A549 treated with Mapracorat at 1 μM for 4 hours (cell line): ENCODE measurements at places on chromosomes 5 and 9. TPM values are rescaled to one million over a fixed set of nuclear protein-coding genes. Genes with fewer than 3 reads are reported as not detected.

SYNPO gene
- total RNA-seq, result 18.9 to 27.2 TPM (median 24.9 TPM) in 5 replicates

OCLN gene
- 7.9 to 13.0 TPM (median 10.1 TPM) in 5 replicates for total RNA-seq

LRSAM1 gene
- total RNA-seq, result 7.7 to 10.6 TPM (median 10.1 TPM) in 5 replicates

ZNF367 gene
- 4.6 to 6.1 TPM (median 5.5 TPM) in 5 replicates for total RNA-seq

SNX18 gene
- 4.2 to 7.2 TPM (median 6.3 TPM) in 5 replicates for total RNA-seq

GHR gene
- total RNA-seq, result 0.03 to 0.07 TPM (median 0.06 TPM) in 3 of 5 replicates, not detected in the others

DRD1 gene
- total RNA-seq, result 0.08 to 0.18 TPM (median 0.15 TPM) in 5 replicates

RFESD gene
- total RNA-seq, result 1.0 to 3.4 TPM (median 1.8 TPM) in 5 replicates

PGM5 gene
- total RNA-seq, result not detected in 5 replicates
